ENCODE measurements at places on chromosomes 7 and 10.

DNA sequence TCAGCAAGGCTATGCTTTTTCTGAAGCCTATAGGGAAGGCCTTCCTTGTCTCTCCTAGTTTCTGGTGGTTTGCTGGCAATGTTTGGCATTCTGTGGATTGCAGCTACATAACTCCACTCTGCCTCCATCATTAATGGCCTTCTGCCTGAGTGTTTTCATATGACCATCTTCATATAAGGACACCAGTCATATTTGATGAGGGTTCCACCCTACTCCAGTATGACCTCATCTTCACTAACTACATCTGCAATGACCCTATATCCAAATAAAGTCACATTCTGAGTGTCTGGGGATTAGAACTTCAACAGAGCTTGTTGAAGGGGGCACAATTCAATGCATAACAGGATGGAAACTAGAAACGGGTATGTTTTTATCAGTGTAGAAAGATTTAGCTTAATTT, 22.1 kb downstream of the CAV1 start:
- DNase-seq, result no peak

DNA sequence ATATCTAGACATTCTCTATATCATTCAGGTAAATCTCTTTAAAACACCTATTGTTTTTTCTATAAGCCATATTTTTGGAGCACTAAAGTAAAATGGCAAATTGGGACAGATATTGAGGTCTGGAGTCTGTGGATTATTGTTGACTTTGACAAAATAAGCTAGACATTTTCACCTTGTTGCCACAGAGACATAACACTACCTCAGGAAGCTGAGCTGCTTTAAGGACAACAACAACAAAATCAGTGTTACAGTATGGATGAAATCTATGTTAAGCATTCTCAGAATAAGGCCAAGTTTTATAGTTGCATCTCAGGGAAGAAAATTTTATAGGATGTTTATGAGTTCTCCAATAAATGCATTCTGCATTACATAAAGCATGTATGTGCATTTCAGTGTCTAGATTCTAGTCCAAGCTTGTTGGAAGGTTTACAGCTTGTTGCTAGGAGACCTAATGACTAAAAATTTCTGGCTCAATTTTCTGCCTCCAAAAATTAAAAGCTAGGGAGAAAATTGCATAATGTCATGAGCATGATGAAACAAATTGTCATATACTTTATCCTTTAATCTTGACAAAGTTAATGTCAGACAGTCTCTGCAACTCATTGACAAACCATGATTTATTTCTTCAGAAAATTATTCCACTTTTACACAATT, 18.3 kb downstream of the LIPM start:
- peak; percentile 18 for DNase-seq

GRCh38 chr7:70355198-70356020, 757.1 kb downstream of the AUTS2 start:
- DNase-seq, result no peak

DNA sequence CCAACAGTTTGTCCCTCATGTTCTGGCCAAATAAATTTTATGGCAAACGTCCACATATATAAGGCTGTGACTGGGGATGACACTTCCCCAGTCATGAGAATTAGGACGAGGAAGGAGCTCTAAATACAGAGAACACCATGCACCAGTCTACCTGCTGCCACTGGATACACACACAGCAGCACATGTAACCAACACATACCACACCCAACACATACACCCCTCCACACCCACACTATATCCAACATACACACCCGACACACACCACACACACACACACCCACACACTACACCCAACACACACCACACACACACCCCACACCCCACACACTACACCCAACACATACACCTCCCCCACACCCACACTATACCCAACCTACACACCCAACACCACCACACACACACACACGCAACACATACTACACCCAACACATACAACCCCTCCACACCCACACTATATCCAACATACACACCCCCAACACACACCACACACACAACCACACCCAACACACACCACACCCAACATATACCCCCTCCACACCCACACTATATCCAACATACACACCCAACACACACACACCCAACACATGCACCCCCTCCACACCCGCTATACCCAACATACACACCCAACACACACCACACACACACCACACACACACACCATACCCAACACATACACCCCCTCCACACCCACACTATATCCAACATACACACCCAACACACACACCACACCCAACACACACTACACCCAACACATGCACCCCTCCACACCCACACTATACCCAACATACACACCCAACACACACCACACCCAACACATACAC, 74.1 kb downstream of the HIPK2 start:
- DNase-seq, result no peak

GRCh38 chr7:25361863-25362262, 133.6 kb upstream of the NPVF start:
- DNase-seq, result no peak

- peak; percentile 59 for DNase-seq
These were observed 163.3 kb downstream of the RPS24 start for GRCh38 chr10:78196964-78197363.

DNA sequence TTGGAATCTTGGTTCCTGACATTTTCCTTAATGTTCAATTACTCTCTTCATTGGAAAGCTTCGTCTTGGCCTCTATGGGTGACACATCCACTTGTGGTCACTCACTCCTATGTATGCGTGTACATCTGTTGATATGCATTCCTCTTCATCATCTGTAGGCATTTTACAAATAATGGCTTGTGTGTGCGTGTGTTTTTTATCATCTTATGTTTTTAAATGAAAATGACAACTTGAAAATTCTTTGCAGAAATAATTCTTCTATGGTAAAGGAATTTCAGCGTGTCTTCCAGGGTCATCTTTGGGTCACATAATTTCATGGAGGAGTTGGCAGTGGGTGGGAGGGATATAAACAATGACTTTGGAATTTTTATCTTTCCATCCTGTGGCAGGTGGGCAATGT, 925.1 kb downstream of the LRMDA start:
- DNase-seq, result no peak

- peak; percentile 34 for DNase-seq
These were observed 323.3 kb upstream of the KAT6B start for GRCh38 chr10:74502963-74503608.

- no peak for DNase-seq
These were observed 7.5 kb downstream of the SAR1A start for GRCh38 chr10:70162892-70163201.

DNA sequence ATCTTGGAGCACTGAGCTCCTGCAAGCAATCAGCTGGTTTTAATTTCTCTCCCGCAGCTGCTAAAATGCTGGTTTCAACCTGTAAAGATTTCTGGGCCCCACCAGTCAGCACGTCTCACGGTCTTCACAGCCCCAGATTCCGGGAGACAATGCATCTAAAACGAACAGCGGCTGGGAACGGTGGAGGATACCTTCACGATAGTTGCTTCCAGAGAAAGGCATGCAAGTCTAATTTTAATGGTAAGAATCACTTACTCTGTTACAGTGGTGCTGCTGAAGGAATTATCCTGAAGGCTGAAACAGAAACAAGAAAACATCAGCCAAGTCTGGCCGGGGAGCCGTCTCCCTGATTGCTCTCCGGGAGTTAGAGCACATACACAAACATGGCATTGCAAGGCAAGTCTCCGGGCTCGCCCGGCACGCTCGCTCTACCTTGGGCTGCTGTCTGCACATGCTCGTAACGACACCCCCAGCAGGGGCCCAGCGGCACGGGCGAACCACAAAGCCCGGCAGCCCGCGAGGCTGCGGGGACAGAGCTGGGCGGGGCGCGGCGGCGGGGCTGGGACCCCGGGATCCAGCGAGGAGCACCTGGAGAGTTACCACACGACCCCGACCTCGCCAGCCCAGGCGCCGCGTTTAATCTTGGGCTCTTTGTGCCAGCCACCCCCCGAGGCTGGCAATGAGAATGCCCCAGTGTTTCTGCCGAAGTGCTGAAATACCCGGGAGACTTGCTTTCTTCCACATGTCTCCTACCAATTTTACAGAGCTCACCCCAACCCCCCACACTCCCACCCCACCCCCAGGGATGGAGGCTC, at the start of gene FAM13C:
Gene FAM13C, minus strand, starts transcription at position 406 of the 815 bp plus-strand sequence. Its CDS starts 89 bp downstream, at position 317.
- DNase-seq, result no peak

- no peak for DNase-seq
These were observed 83.2 kb downstream of the CAMK1D start for GRCh38 chr10:12432402-12433189.

DNA sequence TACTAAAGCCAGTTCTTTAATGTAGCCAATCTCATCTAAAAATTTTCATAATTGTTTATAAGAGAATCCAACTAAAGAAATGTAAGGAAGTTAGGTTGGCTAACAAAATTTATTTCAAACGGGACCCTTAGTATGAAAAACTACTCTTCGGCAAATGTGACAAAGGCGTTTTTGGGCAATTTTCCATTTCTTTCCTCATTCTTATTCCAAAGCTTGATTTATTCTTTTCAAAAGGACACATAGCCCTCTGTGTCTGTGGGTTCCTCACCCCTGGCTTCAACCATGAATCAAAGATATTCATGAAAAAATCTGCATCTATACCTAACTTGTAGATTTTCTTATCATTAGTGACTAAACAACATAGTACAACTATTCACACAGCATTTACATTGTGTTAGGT, 195.9 kb downstream of the ZMYND11 start:
- no peak for DNase-seq

DNA sequence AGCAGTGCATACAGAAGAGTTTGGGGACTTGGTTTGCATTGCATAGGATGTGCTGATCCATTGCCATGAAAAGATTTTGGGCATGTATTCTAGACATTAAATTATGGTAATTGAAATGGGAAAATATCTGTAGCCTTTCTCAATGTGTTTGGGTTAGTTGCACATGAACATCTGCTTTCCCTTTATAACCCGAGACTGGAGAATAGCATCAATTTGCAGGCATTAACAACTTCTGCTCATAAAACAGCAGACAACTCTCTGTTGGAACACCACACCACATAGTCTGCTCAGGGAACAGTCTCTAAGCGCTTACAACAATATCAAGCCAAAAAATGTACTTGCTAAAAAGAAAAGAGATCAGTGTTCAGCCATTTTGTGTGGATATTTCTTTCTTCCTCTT, 1391.1 kb upstream of the LRRTM3 start:
- DNase-seq, result no peak

DNA sequence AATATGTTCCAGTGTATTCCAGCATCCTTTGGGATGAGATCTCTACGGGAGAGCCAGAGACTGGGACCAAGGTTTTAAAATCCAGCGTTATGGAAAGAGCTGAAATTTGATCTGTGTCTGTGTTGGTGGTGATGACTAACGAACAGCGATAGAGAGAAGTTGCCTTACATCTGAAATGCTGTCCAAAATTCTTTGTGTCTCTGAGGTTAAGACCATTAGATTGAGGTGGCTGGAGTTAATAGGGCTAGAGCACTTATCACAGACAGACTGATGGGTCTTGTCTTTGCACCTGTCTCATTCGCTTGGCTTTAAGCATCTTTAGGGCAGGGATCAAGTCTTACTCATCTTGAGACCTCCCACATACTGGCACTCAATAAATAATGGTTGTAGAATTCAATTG, 41.0 kb upstream of the RAPGEF5 start:
- DNase-seq, result no peak

- DNase-seq, result no peak
These were observed 108.6 kb downstream of the KMT2E start for GRCh38 chr7:105122619-105123018.

DNA sequence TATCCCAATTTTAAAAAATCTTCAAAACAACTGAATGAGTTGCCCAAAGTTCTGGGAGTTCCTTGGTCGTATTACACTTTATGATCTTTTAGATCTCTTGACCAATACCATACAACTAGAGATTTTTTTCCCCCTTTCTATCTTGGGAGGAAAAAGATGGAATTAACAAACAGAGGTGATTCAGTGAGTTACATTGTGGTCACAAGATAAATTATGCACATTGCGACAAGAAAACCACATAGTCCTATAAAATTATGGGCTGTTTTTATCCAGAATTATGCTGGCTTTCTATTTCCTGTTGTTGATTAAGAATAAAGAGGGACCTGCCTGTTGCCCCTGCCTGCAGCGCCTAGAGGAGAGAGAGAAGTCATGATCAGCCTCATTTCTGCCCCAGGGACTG, 8.2 kb upstream of the SGPL1 start:
- DNase-seq, result no peak

- DNase-seq, result no peak
These were observed 29.3 kb upstream of the PRKAR1B start for GRCh38 chr7:756231-756927.

GRCh38 chr10:122373721-122374120, 787 bp upstream of the PLEKHA1 start:
- DNase-seq, result no peak

DNA sequence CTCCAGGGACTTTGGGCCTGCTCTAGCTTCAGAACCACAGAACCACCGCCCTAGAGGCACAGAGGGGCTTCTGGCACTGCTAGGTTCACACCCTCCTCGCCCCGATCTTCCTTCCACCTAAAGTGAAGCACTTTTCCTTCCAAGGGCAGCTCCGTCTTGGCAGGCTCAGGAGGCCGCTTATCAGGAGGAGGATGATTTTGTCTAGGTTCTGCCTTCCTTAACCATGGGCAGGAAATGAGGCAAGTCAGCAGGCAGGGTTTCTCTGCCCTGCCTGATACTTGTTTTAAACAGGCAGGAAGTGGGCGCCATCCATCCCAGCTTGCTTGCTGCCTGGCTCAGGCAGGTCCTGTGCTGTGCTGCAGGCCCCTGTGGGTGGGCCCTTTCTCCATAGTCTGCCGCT, 8.3 kb upstream of the ATP6V0E2 start:
- DNase-seq, result no peak

- DNase-seq, result no peak
These were observed 413.9 kb downstream of the HGF start for GRCh38 chr7:81355911-81356310.

GRCh38 chr7:26187380-26188205, 13.0 kb downstream of the HNRNPA2B1 start:
- DNase-seq, result no peak

- no peak for DNase-seq
These were observed at the start of gene KLF14 for GRCh38 chr7:130733931-130734814. Gene KLF14, minus strand, starts transcription at chr7:130734207. Its CDS starts 174 bp downstream, at chr7:130734033.

- no peak for DNase-seq
These were observed 23.7 kb downstream of the SVIL start for GRCh38 chr10:29610876-29611647.

DNA sequence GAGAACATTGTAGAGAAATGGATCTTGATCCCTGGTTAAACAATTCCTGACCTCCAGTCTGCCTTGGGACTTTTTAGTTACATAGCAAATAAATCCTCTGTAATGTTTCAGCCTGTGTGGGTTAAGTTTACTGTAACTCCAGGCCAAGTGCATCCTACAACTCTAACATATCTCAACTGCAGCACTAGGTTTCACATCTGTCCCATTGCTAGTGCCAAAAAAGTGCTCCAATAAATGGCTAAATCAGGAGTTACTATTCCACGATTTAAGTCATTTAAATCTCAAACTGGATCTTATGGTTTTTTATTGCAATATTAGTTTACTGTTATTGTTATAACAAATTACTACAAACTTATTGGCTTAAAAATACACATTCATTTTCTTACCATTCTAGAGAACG, 479.6 kb downstream of the GPAM start:
- no peak for DNase-seq

DNA sequence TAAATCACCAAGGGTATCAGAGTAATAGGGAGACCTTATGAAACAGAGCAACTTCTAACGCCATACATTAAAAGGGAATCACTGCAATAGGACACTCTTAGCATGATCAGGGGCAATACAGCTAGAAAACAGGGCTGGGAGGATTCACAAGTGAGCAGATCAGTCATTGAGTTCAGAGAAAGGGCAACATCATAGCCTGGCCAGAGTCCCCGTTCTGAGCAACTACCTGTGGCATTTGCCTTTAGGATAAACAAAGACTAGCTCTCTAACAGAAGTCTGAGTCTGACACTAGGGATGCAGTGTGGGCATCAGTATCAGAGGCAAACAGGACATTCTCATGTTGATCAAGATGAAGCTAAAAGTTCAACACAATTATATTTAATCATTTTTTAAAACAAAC, 297.9 kb downstream of the DGKB start:
- DNase-seq, result no peak

Measured in AG04450 (cell line).